Fibroblast of the conjunctiva (primary cell): ENCODE measurements at places on chromosomes 2 and 18.

DNA sequence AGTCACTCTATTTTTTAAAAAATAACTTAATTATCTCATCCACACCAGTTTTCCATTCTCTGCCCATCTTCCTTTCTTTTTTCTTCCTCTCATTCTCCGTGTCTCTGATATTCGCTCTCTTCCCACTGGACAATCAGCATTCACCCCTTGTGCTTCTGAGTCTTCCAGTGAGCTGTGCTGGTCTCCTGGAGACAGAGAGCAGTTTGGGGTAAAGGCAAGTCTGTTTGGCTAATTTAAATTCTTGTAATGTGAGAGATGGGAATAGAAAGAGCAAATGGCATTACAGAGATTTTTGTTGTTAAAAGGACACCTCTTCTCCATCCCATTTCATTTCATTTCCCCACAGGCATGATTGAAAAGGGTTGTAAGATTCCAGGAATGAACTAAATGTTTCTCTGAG is 107.5 kb downstream of the DTNA start:
- DNase-seq, result no peak

DNA sequence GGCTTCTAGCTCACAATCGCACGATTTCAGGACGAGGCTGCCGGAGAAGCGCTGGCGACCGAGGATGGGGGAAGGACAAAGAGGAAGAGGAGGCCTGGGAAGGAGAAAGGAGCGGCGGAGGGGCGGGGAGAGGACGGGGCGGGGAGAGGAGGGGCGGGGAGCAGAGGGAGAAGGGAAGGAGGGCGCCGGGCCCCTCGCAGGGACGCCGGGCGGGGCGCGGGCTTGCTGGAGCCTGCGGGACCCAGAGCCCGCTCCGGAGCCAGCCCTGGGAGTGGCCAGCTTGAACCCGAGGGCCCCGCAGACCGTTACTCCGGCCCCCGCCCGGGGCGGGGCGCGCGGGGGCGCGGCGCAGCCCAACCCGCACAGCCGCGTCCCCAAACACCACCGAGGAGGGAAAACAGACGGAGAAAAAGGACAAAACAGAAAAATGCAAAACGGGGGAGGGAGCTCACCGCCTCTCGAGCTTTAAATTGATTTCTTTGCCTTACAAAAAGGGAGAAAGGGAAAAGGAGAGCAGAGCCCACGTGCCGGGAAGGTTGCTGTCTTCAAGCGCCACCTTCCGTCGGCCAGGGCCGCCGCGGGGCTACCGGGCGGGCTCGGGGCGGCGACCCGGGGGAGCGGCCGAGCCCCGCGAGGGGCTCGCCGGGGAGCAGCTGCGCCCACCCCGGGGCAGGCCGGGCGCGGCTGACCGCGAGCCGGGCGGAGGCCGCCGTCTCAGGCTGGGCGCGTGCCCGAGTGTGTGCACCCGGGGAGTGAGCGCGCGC is 781 bp upstream of the SOX11 start:
- DNase-seq, result peak; percentile 24

DNA sequence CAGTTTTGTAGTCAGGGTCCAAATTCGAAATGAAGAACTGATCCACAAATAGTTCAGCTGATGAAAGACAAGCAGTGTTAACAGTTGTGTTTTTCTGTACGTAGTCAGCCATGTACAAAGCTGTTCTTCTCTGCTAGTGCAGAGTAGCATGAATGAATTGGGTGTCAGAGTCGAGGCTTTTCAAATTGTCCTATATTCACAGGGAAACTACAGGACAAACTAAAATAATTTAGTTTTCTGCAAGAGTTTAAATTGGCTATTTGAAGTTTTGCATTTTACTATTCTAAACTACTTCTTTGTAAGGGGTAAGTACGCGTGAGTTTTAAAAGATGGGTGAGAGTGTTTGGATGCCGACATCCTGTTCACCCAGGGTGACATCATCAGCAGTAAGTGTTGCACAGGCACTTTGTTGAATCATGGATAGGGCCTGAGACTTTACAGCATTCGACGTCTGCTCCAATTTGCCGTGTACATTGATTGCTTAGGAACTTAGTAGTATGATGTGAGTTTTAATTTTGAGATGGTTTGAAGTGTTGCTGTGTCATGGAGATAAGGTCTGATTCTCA is 147.2 kb upstream of the NFATC1 start:
- DNase-seq, result no peak

GRCh38 chr18:12162786-12163185 is 69.1 kb downstream of the ANKRD62 start:
- no peak for DNase-seq

DNA sequence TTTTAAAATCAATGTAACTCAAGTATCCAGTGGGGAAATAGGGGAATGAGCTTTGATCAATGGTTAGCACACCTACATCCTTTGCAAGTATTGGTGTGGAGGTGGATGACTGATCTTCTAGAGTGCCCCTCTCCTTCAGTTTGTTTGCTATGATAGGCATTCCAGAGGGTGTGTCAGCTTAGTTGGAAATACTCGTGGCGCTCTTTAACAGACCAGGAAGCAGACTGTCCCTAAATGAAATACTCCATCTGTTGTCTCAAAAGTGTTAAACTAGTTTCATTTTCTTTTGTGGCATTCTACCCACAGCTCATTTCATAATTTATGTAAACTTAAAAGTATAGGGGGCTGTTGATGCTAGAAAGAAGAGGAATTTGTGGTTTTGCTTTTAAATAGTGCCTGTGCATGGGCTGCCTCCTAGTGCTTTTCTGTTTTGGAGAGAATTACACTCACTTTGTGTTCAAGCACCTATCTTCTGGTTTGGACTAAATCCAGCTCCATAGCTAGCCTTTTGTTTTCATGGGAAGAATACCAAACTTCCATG is 66.2 kb downstream of the STAT1 start:
- DNase-seq, result peak; percentile 39

DNA sequence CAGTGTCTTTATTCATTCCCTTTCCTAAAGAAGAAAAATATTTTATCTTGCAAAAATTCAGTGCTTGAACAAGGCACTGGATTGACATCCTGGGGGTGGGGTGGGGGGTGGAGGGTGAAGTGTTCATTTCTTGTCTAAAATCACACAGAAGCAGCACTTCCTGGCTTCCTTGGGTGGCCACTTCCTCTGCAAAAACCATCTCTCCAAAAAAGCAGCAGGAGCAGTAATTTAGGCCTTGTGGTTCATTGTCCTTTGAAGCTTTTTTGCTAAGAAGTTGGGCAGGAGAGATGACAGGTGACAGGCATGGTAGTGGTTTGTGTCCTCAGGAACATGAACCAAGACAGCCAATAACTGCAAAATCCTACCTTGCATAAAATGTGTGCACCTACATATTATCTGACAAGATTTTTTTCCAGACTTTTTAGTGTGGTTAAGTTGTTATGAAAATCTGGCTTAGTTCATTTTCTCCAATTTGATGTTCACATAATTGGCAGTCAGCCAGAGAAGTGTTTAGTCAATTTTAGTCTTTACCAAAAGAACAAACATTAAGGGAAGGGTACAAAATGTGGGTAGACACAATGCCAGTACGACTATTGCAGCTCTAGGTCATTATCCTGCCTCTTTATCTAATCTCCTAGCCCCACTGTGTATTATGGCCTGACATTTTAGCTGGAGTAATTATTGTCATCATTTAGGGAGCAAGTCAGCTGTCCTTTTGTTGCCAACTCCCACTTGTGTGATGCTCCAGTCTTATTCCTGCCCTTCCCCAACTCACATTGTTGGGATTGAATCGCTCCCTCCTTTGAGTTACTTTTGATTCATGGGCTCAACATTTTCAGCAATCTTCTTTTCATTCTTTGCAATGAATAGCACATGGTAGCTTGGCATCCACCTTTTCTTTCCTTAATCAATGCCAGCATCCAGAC is 177.2 kb downstream of the MYO3B start:
- no peak for DNase-seq

DNA sequence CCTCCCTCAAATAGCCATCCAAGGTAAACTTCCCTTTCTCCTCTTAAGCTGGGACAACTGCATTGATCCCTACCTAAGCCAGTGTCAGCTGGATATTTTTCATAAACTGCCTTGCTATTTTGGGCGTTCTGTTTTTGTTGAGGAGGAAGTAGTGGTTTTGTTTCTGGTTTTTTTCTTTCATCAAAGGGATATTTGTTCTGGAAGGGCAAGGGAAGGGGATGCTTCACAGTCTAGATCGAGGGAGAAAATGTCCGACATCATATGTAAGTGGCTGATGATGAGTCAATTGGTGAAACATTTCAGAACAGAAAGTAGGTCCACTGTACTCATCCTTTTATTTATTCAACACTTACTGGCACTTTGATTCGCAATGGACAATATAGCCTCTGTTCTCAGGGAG is 31.0 kb downstream of the TANC1 start:
- no peak for DNase-seq

- DNase-seq, result no peak
These were observed 118.9 kb downstream of the TMX3 start for GRCh38 chr18:68596016-68596415.

GRCh38 chr2:110702514-110703380 is 24.9 kb upstream of the BUB1 start:
- DNase-seq, result no peak
